GM03348 (cell line): ENCODE measurements at places on chromosomes 1 and 21.

- peak; percentile 69 for DNase-seq
Measured at GRCh38 chr1:209823143-209824041, 4.4 kb upstream of the UTP25 start.

- DNase-seq, result peak; percentile 10
Measured at GRCh38 chr1:237864338-237865244, 26.1 kb downstream of the ZP4 start.

GRCh38 chr1:198651650-198652400 lies 13.0 kb downstream of the PTPRC start:
- no peak for DNase-seq

- DNase-seq, result no peak
Measured at GRCh38 chr1:6338695-6339094, 54.9 kb downstream of the ACOT7 start.

DNA sequence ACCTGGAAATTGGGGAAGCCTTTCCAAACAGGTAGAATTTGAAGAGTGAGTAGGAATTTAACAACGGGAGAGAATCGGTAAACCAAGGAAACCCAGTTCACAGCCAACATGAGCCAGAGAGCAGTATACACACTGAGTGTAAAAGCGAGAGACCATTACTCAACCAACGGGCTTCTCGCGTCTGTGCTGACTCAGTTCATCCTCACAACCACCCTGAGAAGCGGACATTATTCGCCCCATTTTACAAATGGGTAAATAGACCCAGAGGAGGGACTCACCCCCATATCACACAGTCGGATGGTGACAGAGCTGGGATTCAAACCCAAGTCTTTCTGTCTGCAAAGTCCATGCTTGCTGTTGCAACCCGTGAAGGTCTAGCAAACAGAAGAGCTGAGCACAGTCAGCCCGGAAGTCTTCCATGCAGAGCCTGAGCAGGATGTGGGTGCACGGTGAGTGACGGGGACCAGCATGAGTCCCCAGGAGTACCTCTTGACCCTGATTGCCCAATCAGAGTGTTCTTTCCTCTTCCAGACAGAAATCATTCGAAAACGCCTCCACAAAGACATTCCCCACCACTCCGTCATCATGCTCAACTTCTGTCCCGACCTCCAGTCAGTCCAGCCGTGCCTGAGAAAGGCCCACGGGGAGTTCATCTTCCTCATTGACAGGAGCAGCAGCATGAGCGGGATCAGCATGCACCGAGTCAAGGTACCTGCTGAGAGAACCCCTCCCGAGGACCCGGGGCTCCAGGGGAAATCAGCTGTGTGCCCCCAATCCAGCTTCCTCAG lies 32.3 kb downstream of the VWA5B1 start:
- no peak for DNase-seq

- no peak for DNase-seq
Measured at GRCh38 chr1:201479201-201479730, 10.3 kb upstream of the PHLDA3 start.

DNA sequence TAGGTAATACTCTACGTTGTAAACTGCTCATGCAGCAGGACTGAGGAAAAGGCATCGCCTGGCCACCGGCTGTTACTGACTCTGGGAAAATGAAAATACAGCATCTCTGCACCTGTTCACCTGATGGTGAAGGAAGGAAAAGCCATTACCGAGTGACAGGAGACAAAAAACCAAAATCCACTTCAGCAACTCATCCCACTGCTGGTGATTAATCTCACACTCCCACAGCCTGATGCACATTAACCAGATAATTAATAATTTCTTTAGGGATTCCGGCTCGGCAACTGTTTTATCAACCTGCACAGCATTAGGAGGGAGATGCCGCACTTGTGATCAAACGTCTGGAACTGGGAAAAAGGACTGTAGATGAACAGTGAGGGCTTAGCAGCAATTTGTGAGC lies 183.9 kb upstream of the ESRRG start:
- DNase-seq, result no peak

DNA sequence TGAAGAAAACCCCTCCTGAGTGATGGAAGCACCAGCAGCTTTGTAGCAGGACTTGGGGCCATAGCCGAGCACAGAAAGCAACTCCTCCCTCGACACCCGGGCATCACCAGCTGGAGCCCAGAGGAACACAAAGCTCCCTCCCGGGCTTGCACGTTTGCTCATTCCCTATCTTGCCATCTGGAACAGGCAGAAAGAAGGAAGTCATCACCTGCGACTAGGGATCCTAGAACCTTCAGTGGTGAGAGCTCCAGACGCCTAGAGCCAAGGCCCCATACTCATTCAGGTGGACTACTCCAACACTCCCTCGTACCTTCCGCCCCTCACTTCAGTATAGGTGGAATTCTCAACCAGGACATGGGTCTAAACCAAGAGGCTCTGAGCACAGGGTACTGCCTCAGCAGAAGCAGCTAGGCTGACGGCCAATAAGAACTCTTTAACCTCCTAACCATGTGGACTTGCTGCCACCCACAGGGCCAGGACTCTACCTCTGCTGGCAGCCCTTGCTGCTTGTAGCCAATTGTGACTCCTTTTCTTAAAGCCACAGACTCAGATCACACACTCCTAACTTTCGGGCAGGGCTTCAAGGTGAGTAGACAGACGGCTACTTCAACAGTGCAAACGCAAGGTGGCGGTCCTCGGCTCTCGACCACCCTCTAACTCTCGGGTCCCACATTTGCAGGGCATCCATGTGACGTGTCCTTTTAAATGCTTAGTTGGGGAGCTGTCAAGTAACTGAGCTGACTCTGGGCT lies 65.4 kb downstream of the NPHP4 start:
- no peak for DNase-seq

DNA sequence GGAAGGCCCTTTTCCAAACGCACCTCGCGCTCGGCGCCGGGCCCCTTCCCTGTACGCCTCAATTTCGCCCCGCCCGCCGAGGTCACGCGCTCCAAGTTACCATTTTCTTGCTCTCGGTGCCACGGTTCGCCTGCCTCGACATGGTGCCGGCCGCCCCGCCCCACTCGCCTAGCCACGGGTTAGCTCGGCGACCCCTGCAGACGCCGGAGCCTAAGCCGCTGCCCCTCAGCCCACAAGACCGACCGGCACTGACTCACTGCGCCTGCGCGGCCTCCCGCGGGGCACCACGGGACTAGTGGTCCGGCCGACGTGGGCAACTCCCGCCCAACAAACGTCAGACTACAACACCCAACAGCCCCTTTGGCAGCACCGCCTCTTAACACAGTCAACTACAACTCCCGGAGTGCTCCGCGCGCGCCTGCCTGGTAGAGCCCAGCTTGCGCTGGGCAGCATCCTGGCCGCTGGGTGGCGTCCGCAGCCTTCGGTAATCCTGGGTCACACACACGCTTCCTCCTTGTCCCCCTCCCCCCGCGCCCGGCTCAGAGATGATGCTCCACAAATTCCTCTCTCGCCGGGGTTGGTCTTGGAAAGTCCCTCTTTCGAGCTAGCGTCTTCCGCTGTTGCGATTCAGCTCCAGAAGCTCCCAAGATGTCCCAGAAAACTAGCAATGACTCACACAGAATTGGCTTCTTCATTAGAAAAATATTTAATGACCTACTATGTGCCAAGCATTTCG lies at the start of gene TRAPPC3:
TSS of gene TRAPPC3 (minus strand) at position 250 of the 736 bp plus-strand sequence. CDS start at position 142, 108 bp downstream.
- DNase-seq, result peak; percentile 98

GRCh38 chr1:181513786-181514297 lies 30.5 kb downstream of the CACNA1E start:
- DNase-seq, result no peak

GRCh38 chr1:150887018-150887417 lies at the start of gene CTXND2:
CTXND2 (plus strand) TSS chr1:150887136; CDS start chr1:150912315, 25,179 bp downstream.
- DNase-seq, result peak; percentile 28

DNA sequence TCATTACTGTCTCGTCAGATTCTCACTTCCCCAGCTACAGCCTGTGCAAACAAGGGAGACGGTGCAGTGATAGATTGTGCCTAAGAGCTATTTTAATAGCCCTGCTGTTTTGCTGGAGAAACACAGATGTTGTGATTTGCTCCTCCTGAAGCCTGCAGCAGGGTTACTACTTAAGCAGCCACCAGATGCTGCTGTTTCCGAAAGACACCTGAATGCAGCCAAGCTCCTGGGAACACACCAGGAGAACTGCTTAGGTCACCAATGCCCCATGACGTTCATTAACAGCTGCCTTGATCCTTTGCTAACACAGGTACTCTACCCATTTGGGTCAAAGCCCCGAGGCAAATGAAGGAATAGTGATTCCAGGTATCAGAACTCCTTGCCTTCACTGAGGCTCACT lies 411.8 kb upstream of the DAB1 start:
- no peak for DNase-seq

DNA sequence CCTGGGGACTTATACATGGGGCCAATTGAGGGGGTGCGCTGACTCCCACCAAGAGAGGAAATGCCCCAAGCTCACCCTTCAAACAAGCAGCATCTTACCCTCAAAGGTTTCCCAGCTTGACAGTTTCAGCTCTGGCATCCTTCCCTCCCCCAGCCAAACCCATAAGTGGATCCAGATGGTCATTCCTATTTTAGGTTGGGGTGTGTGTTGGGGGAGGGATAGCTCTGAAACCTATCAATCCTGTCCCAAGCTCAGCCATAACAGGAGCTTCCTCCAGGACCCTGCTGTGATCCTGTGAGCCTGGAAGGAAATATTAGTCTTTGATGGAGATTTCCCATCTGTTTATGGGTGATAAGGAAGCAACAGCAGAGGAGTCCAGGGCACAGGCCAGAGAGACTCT lies 3.4 kb upstream of the TMEM222 start:
- peak; percentile 72 for DNase-seq

DNA sequence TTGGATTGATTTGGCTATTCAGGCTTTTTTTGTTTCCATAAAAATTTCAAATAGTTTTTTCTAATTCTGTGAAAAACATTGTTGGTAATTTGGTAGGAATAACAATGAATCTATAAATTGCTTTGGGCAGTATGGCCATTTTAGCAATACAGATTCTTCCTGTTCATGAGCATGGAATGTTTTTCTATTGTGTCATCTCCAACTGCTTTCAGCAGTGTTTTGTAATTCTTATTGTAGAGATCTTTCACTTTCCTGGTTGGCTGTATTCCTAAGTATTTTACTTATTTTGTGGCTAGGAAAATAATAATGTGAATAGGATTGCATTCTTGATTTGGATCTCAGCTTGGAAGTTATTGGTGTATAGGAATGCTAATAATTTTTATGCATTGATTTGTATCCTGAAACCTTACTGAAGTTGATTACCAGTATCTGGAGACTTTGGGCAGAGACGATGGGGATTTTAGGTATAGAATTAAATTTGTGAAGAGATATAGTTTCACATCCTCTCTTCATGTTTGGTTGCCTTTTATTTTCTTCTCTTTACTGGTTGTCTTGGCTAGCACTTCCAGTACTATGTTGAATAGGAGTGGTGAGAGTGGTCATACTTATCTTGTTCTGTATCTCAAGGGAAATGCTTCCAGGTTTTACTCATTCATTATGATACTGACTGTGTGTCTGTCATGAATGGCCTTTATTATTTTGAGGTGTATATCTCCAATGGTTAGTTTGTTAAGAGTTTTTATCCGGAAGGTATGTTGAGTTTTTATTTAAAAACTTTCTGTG lies 57.3 kb downstream of the DRAM2 start:
- DNase-seq, result peak; percentile 25

- no peak for DNase-seq
Measured at GRCh38 chr1:2431518-2431917, 19.2 kb upstream of the PEX10 start.

GRCh38 chr1:42886800-42887199 lies 40.4 kb downstream of the ZNF691 start:
- DNase-seq, result no peak

GRCh38 chr1:41799723-41800122 lies 119.0 kb downstream of the HIVEP3 start:
- DNase-seq, result no peak

DNA sequence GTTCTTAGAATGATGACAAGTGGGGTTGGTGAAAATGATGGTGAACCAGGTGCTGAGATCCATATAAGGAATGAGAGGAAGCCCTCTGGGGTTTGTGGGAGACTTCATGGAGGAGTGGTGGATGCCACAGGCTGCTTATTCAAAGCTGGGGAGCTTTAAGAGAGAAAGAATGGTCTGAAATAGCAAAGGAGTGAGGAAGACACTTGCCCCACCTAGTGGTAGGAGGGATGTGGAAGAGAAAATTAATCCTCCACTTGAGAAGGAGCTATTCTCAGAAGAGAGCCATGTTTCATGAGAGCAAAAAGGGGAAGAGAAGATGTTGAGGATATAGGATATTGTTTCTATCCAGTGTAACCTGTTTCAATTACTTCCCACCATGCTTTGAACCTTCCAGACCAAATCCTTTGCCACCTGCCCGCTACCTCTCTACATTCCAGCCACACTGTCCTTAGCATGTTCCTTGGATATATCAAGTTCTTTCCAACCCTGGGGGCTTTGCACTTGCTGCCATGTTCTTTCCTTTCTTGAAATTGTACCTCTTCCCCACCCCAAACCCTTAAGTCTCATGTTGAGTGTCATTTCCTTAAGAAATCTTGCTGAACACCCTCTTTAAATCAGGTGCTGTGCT lies 19.6 kb upstream of the ZNF648 start:
- peak; percentile 69 for DNase-seq

- DNase-seq, result no peak
Measured at GRCh38 chr1:39134768-39135333, 69.6 kb upstream of the MACF1 start.

DNA sequence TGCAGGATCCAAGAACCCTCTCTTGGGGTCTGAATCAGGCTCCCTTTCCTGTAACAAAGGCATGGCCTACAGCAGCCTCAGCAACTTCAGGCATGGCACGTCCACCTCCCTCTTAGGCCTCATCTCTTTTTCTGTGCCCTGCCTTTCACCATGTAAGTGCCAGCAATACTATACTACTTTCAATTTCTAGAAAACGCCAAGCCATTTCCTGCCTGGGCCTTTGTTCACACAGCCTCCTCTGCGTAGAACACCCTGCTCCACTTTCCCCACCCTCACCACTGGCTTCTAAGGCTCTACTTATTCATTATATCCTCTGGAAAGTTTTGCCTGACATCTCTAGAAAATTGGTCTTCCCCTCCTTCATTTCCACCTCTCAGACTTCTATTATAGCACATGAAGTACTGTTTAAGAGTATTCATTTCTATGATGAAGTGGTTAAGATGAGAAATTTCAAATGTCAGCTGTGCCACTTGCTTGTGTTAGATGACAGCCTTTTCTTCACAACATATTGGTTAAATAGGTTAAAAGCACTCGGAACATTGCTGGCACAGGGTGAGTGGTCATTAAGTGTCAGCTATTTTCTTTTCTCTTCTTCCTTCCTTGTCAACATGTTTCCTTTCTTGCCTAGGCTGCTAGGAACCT lies 41.6 kb upstream of the VWA5B1 start:
- no peak for DNase-seq

- DNase-seq, result no peak
Measured at GRCh38 chr1:44380666-44381177, 24.3 kb upstream of the RNF220 start.

DNA sequence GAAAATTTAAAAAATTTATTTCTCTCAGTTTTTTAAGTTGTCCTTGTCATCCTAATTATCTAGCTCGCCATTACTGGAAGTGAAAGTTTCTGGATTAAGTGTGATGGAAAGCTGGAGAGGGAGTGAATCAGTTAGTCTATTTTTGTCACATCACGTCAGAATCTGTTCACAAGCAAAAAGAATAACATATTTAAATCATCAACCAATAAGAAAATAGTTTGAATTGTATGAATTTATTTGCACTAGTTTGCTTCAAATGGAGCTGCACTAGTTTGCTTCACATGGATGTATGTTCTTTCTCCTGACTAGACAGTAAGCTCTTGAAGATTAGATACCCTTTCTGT lies 22.8 kb downstream of the PHC2 start:
- DNase-seq, result peak; percentile 24

- no peak for DNase-seq
Measured at GRCh38 chr1:61781151-61781550, 38.9 kb downstream of the PATJ start.

- peak; percentile 68 for DNase-seq
Measured at GRCh38 chr1:43147625-43148327, 24.3 kb downstream of the EBNA1BP2 start.
